D721Med (cell line): ENCODE measurements at places on chromosomes 4 and X.

- no peak for DNase-seq
These were observed 7.7 kb downstream of the GPR173 start for GRCh38 chrX:53056292-53056691.

DNA sequence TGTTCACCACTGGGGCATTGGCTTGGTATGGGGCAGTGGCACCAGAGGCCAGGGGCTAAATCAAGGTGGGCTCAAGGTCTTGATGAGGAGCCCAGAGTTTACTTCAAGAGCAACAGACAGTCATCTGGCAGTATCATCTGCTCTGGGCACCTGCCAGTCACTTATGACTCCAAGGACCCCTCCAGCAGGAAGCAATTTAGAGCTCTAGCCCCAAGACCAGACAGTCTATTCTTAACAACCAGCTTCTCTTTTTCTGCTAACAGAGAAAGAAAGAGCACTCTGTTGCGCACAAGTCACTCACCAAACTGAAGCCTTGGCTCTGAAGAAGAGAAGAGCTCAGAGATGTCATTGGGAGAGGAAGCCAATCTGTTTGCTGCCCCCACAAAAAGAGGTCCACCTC, 309.2 kb downstream of the HS3ST1 start:
- no peak for DNase-seq

- no peak for DNase-seq
These were observed 95.6 kb downstream of the PHOX2B start for GRCh38 chr4:41652971-41653370.

DNA sequence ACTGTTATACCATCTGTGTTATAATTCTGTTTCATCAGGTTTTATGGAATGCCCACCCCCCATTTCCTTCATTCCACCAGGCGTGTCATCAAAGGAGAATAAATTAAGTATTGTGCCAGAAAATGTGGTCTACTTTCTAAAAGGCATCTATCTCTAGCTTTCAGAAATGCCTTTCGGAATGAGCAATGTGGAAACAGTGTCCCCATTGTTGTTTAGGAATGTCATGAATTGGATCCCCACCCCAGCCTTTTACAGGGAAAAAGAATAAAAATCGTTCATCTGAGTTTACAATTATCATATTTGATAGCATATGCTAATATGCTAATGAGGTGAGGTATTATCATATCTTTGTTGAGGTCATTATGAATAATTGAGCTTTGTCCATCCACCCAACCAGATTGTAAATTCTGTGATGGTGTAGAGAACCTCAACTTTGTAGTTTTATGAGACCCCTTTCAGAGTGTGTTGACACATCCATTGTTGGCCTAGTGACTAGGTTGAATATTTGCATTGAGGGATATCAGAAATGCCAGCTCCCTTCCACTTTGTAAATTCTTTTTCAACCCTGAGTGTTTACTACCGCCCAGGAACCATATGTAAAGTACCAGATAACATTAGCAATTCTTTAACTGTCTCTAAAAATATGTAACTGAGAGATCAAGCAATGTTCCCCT, 56.2 kb upstream of the CCDC160 start:
- no peak for DNase-seq

DNA sequence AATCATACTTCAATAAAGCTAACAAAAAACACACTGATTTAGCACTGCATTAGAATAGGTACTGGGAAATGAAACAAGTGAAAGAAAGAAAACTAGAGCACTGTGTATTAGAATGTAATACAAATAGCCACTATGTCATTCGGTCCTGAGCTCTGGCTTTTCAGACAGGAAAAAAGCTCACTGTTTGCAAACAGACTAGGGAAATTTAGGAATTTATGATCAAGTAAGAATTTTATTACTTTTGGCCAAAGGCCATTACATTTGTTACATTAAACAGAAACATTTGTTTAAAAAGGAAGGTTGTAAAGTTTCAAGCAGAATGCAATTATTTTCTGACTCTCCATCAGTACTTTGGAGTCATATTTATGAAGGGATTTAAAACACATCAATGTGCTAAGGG, 68.7 kb downstream of the KLHL8 start:
- no peak for DNase-seq

GRCh38 chr4:168540086-168540485, 43.2 kb downstream of the PALLD start:
- no peak for DNase-seq

DNA sequence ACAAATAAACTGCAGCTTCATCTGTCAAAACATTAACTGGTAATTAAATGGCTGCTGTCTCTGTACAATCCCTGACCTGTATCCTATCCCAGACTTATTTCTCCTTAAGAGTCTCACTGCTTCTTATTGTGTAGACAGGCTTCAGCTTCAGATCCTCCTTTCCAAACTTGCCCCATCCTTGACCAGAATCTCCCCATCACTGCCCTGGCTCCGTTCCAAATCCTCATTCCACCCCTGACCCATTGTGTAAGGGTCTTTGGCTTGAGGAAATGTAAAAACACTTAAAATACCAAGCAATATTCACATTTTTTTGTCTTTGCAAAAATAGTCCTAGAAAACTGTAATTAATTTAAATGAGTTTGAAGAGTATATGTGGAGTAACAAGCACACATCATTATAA, 152.6 kb upstream of the VEGFC start:
- no peak for DNase-seq
